ENCODE measurements at places on chromosomes 6 and 20.
A peak's percentile ranks its signal among the peaks of the same experiment; 100 is the strongest.

DNA sequence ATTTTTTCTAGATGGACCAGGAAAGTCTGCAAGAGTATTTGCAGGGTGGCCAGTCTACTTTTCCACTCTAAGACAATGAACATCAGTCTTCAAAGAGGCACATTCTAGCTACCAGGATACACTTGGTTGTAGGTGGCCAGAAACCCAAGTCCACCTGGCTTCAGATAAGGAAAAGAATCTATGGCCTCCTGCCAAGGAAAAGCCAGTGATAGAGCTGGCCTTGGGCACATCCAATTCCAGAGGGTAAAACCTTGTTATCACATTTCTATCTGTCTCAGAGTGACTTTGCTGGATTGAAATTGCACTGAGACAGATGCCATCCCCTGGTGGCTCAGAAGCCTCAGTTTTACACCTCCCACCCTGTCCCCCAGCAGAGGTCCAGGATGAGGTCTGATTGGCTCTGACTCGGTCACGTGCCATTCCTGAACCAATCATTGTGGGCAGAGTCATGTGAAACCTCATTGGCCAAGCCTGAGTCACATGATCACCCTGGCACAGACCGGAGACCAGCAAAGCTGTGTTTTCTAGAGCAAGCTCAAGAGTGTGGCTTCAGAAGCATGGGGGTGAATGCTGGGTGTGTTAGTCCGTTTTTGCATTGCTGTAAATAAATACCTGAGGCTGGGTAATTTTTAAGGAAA lies 497.4 kb upstream of the SULF2 start:
- DNase-seq: no peak

- DNase-seq: no peak
Measured at GRCh38 chr6:36284359-36284758, 14.5 kb downstream of the PNPLA1 start.

- no peak for DNase-seq
Measured at GRCh38 chr6:169183233-169183632, 70.4 kb downstream of the THBS2 start.

- no peak for DNase-seq
Measured at GRCh38 chr20:58577871-58578598, 62.8 kb upstream of the APCDD1L start.

GRCh38 chr20:34916774-34917354 lies 38.7 kb downstream of the GSS start:
- DNase-seq: no peak

GRCh38 chr20:61556673-61557072 lies 304.6 kb downstream of the CDH4 start:
- peak; percentile 31 for DNase-seq

DNA sequence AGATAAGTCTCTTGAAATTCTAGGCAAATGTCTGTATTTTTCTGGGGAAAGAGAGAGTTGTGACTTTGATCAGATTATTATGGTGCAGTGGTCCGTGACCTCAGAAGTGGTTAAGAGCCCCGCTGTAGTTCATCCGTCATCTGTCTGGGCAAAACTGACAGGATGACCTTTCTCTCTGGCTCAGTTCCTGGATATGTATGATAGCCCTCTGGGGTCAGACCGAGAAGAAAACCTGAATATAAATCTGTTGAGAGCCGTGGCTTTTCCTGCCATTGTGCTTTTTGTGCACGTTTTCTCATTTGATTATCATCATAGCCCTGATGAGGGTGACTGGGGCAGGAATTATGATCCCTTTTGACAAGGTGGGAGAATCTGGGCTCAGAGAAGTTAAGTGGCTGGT lies 26.5 kb downstream of the GHRH start:
- DNase-seq: no peak

- peak; percentile 31 for DNase-seq
Measured at GRCh38 chr20:51541189-51542032, 1.1 kb downstream of the NFATC2 start.

DNA sequence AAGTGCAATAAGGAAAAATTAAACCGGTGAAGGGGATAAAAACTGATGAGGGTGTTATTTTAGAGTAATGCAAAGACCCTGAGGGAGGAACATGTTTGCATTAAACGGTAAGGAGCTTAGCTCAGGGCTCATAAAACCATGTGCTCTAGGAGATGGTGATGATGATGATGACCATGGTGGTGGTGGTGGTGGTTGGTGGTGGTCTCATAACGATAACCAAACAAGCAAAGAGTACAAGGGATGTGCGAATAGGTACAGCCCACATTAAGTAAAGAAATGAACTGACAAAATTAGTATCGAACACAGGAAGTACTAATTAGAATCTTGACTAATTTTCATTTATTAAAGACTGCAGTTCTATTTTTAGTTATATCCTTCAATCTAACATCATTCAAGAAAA lies 139.1 kb downstream of the ATXN1 start:
- no peak for DNase-seq

- no peak for DNase-seq
Measured at GRCh38 chr6:167491438-167492099, 166.7 kb downstream of the TTLL2 start.

GRCh38 chr6:54846857-54847674 lies 495 bp downstream of the FAM83B start:
- no peak for DNase-seq

- peak; percentile 95 for DNase-seq
Measured at GRCh38 chr6:83859410-83860358, at the start of gene CYB5R4. Gene CYB5R4 (plus strand): TSS chr6:83859689. CDS start chr6:83859783, 94 bp downstream.

- DNase-seq: no peak
Measured at GRCh38 chr6:159114569-159114968, 54.6 kb upstream of the FNDC1 start.

- peak; percentile 32 for DNase-seq
Measured at GRCh38 chr6:149075616-149076354, 241.7 kb upstream of the TAB2 start.

DNA sequence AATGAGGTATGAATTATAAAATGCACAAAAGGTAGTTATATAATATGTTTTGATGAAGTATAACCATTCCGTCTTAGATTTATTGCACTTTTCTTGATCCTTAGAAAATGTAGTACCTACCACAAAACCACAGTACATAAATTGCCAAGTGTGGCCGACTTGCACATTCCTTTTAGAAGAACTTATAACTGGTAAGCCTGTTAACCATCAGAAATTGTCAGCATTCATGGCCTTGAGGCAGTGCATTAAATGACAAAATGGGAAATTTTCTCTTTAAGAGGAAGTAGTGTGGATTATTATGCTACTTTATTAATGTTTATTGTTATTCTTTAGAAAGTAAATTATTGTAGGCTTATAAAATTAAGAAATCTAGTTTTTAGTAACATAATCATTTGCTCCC lies 29.6 kb downstream of the TAB2 start:
- no peak for DNase-seq

GRCh38 chr6:116060572-116061283 lies at the start of gene FRK:
Gene FRK (minus strand): TSS chr6:116060891. CDS start chr6:116060311, 580 bp downstream.
- peak; percentile 41 for DNase-seq

Data from fibroblast of mammary gland (primary cell).